CD14-positive monocyte (primary cell): ENCODE measurements at places on chromosomes 7 and 10.

DNA sequence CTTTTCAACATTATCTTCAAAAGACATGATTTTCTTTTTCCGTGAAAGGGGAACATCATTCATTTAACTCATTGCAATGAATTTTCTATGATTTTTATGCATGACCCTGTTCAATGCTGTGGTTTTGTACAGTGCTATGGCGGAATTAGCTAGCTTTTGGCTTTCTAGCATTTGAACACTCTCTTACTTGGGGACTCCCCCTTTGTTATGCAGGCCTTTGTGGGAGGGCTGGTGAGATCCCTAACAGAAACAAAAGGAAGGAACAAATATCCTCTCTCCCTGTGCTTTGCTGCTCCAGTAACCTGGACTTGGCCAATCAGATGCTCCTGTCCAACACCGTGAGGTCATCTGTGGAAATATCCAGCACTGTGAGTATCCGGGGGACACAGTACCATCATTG is 353.4 kb upstream of the FZD8 start:
- DNase-seq = no peak

DNA sequence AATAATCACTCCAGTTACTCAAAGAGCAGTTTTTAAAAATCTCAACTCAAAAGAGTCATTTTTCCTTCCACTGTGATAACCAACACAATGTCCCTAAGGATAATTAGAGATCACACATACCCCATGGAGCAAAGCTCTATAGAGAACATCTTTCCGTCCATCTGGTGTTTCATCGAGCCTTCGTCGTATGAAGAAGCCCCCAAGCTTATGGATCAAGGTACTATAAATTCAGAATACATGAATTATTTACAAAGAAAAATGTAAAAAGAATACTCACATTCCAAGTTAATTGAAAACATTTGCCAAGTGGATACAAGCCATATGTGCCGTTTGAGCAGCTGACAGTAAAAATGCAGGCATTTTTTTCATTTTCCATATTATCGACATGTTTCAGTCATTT is 14.8 kb downstream of the GPAM start:
- DNase-seq = no peak

- DNase-seq = no peak
Measured at GRCh38 chr10:77349226-77349625, 288.4 kb downstream of the KCNMA1 start.

- no peak for DNase-seq
Measured at GRCh38 chr10:58672845-58673244, 160.2 kb downstream of the BICC1 start.

GRCh38 chr10:119498889-119499676 is 43.4 kb downstream of the RGS10 start:
- DNase-seq = no peak

GRCh38 chr10:126294451-126294850 is 93.8 kb downstream of the ADAM12 start:
- no peak for DNase-seq

DNA sequence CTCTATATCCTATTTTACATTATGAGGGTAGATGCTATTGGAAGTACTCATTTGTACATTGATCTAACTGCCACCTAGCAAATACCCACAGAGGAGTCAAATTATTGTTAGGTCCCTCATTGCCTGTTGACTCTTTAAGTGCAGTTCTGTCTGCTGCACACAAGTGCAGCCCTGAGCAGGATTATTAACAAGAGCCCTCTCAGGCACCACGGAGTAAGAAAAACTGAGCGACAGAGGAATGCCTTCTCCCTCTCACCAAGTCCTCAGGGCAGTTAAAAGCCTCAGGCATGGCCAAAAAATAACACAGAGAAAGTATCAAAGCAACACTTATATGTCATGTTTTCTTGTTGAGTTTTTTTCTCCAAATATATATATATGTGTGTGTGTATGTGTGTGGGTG is 340.0 kb upstream of the NRG3 start:
- DNase-seq = no peak

DNA sequence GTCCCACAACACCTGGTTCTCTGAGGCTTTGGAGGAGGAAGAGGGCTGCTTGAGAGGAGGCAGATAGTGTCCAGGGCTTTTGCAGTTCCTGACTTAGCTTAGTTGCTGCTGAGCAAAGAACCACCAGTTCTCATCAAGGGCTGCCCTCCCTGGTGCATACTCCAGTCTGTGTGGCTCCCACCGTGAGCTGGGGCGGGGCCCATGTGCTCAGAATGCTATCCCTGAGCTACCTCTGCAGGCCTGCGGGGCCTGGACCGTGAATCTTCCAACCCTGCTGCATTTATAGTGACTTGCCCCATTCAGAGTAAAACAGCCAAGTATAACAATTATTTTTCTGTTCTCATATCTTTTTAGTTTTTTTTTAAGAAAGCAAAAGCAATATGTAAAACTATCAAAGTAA is 49.2 kb downstream of the TACR2 start:
- no peak for DNase-seq
